ENCODE measurements at places on chromosomes 2 and 18. TPM values are rescaled to one million over a fixed set of nuclear protein-coding genes. Genes with fewer than 3 reads are reported as not detected.

GRCh38 chr18:31064130-31064529, 21.6 kb upstream of the DSC3 start:
- DNase-seq, result no peak

The MYOM1 gene
- 0.15 TPM for total RNA-seq

DNA sequence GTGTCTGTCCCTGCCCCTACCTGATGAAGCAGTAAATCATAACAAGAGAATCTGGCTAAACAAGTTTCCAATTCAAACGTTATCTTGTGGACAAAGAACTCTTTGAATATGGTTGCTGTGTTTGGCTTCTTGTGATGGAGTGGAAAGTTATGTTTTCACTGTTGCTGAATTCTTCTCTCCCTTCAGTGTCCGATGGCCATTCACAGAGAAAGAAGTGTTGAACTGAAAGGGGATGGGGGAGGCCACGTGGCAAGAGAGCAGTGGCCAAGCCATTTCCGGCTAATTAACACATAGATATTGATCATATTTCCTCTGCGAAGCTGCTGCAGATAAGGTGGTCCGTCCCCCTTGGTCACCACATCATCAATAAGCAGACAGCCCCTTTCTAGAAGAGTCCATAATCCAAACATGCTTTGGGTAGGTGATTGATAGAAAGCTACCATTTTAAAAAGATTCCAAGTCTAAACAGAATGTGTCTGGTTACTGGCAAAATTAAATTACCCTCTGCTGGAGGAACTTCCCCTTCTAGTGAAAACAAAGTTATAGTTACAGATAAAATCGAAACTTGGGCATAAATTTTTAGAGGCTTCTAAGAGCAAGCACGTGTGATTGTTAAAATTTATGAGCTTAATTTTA, 36.9 kb upstream of the FZD7 start:
- DNase-seq, result no peak

DNA sequence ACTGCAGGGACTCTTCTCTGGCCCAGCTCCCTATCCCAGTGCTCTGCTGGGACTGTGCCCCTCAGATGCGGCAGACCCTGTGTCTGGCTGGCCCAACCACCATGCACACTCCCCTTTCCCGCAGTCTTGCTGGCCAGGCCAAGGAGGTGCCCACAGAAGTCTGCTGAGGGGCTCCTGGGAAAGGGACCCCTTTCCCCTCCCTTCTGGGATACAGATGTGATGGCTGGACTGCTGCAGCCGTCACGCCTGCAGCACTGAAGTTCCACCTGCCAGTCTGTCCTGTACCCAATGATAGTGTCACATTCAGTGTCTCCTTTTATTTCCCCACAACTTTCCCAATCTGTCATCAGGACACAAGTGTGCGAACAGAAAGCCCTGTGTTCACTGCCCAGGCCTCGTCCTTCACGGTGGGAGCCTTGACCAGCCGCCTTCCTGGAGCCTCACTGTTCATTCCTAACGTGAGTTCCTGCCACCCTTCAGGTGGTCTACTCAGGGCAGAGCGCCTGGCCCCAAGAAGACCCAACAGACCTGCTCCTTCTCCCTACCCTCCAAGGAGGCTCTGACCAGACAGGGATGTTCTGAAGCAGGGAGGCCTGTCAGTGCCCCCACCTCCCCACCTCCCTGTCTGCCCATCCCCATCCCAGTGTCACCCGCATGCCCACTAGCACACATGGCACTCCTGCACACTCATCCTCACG, 47.1 kb downstream of the ANKMY1 start:
- DNase-seq, result no peak

- DNase-seq, result no peak
Observed at GRCh38 chr2:199977984-199978415, 22.6 kb downstream of the MAIP1 start.

- DNase-seq, result no peak
Observed at GRCh38 chr2:175317751-175318150, 136.2 kb upstream of the ATP5MC3 start.

The PAPOLG gene
- total RNA-seq, result 14.3 TPM

GRCh38 chr2:127205218-127206125, 14.6 kb downstream of the CYP27C1 start:
- no peak for DNase-seq

- DNase-seq, result no peak
Observed at GRCh38 chr18:69898241-69898861, 49.3 kb downstream of the CD226 start.

GRCh38 chr18:52237551-52237950, 102.4 kb upstream of the DCC start:
- DNase-seq, result no peak

GRCh38 chr2:224434618-224435017, 32.7 kb upstream of the FAM124B start:
- DNase-seq, result no peak

The REG3G gene
- total RNA-seq, result not detected

DNA sequence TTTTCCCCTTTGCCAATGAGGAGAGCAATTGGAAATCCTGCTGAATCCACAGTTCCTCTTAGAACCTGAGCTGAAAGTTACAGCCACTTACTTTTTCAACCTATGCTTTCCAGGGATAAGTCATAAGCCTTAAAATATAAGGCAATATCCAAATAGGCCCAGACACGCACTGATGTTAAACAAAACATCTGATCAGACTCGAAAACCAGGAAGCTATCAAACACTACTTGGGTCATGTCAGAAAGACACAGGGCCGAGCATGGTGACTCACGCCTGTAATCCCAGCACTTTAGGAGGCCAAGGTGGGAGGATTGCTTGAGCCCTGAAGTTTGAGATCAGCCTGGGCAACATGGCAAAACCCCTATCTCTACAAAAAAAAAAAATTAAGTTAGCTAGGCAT, 192.1 kb downstream of the SP3 start:
- DNase-seq, result no peak

DNA sequence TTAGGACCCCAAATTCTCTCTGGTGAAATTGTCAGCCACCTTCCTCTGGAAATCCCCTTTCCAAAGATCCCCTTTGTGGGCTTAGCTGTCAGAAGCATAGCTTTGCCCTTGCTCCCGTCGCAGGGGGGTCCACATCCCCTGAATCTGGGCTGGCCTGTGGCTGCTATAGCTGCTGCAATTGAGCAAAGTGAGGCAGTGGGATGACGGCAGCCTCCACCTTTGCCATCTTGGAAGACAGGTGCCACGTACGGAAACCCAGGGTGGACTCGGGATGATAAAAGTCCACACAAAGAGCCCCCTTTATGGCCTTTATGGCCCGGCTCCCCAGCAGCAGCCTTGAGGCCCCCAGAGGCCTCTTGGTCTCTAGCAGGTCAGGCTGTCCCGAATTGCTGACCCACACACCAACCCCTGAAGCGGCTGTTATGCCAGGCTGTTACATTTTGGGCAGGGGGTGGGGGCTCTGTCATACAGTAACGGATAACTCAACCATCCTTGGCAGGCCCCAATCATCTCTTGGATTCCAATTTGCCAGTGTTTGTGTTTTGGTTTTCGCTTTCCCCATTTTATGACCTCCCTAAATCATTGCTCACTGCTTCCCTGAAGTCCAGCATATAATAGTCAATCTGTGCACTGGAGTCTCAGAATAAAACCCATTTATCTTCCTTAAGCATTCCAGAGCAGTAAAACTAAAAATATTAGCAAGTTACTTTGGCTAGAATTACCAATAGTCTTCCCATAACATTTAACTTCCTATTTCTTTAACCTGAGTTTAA, 33.2 kb upstream of the ID2 start:
- DNase-seq, result no peak
